Omental fat pad (tissue), 4 donors: ENCODE measurements at places on chromosomes 1 and 21. TPM values are rescaled to one million over a fixed set of nuclear protein-coding genes. Genes with fewer than 3 reads are reported as not detected.

SOAT1 gene
- total RNA-seq, result 46.5 TPM

VANGL2 gene
- total RNA-seq, result 0.94 TPM

DNA sequence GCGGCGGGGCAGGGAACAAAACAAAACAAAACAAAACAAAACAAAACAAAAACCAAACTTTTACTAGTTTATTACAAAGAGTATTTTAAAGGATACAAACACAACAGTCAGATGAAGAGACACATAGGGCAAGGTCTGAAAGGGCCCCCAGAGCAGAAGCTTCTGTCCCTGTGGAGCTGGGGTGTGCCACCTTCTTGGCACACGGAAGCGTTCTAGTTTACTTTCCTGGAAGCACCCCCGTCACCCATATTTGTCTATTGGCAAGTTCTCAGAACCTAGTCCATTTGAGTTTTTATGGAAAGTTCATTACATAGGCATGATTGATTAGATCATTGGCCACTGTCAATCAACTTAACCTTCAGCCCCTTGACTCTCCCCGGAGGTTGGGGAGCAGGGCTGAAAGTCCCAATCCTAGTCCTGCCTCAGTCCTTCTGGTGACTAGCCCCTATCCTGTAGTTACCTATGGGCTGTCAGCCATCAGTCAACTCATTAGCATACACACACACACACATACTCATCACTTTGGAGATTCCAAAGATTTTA lies 380.4 kb downstream of the DPYD start:
- DNase-seq, result no peak

- DNase-seq, result no peak
These were observed 3.6 kb upstream of the SPATC1L start for GRCh38 chr21:46187814-46188213.

DNA sequence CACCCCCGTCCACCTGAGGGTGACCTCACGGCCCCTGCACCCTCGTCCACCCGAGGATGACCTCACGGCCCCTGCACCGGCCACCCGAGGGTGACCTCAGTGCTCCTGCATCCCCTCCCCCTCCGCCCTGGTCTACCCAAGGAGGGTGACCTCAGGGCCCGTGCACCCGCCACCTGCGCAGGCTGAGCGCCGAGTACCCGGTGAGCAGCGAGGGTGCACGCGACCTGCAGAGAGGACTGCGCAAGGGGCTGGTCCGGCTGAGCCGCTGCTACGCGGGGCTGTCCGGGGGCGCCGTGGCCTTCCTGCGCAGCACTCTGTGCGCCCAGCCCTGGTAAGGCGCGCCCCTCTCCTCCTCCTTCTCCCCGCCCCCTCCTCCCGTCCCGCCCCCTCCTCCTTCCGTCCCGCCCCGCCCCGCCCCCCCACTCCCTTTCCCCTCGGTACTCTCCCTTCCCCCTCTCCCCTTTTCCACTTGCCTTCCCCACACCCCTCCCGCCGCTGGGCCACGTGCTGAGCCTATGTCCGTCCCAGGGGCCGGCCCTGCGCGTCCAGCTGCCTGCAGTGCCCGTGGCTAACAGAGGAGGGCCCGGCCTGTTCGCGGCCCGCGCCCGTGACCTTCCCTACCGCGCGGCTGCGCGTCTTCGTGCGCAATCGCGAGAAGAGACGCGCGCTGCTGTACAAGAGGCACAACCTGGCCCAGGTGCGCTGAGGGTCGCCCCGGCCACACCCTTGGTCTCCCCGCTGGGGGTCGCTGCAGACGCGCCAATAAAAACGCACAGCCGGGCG lies 28.4 kb downstream of the TRIM11 start:
- DNase-seq, result no peak

GRCh38 chr1:35557118-35557610 lies at the start of gene KIAA0319L:
TSS of gene KIAA0319L (minus strand) at chr1:35557403. CDS start at chr1:35554491, 2,912 bp downstream.
- DNase-seq, result peak; percentile 67

GRCh38 chr1:30819244-30819571 lies 61.6 kb upstream of the LAPTM5 start:
- DNase-seq, result no peak

DNA sequence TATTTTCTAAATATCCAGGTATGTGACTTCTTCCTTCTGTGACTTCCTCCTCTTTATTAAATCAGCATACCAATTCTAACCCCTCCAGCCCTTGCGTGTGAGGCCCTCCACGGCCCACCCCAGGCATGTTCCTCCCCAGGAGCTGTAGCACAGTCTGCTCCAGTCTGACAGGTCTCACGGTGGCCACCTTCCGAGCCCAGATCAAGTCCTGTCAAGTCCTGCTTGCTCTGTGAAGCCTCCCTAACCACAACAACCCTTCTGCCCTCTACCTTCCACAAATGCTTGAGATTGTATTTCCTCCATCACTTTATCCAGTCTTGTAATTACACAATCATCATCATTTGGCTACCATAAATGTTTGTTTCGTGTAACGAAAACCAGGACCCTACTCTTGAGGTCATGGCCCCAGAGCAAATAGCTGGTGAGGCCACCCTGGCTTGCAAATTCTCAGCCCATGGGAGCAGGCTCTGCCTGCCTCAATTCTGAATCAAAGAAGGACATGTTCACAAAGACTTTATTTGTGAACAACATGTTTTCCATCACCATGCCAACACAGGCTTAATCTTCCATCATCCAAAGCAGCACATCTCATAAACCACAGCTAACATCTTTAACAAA lies 33.0 kb upstream of the S100A7 start:
- no peak for DNase-seq

DNA sequence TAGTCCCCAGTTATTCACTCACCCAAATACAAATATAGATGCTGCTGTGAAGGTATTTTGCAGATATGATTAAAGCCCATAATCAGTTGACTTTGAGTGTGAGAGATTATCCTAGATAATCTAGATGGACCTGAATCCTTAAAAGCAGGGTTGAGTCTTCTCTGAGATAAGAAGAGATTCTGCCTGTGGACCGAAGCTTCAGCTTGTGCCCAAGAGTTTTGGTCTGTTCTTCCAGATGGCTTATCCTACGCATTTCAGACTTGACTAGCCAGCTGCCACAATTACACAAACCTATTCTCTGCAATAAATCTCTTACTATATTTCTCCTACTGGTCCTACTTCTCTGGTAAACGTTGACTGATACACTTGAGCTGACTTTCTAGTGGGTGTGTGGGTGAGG lies 145.1 kb downstream of the KCNJ6 start:
- no peak for DNase-seq
